Fibroblast of lung (primary cell): ENCODE measurements at places on chromosomes 4 and X.

DNA sequence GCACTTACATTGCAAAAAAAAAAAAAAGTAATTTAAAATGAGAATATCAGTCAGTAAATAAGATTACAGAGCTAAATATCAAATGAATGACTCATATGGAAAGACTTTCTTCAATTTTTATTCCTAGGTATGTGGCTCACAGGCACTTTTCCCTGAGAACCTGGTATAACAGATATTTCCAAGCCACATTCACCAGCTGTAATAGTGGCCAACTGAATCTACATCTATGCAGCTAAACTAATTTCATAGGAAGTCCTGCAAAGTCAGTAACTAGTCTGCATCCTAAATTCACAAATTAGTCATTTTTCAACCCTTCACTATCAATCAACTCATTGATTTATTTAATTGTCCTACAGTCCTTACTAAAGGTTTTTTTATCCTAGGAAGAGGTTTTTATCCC lies 5.6 kb downstream of the PDE5A start:
- peak; percentile 78 for DNase-seq

DNA sequence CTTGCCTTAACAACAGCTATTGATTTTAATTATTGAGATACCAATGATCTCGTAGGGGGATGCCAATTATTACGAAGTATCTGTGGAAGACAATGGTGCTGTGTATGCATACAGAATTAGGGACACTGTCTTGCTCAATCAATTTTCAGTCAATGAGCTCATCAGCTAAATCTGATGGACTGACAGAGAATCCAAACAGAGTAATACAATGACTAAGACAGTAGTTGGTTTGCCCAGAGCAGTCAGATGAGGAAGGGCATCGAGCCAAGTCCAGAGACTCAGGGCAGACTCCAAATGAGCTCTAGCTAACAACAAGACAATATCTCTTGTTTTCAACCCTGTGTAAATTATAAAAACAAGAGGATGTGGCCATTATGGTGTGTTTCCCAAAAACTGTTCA lies 14.7 kb upstream of the GSX2 start:
- DNase-seq, result peak; percentile 90

DNA sequence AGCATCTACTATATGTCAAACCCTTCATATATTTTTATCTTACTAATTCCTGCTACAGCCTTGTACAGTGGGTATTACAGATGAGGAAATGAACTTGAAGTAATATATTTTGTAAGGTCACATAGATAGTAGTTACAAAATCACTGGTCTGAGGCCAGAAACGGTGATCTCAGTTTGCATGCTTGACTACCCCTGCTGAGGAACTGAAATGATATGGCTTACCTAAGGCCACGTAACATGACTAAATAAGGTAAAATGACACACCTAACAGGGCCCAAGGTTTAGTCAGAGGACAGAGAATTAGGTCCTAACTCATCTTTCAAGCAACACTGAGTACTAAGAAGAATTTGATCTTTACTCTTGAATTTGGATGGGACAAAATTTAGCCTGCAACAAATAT lies 1.5 kb upstream of the COMMD8 start:
- no peak for DNase-seq

- peak; percentile 62 for DNase-seq
These were observed 94.5 kb upstream of the EOLA2 start for GRCh38 chrX:150032742-150033141.

- no peak for DNase-seq
These were observed 31.4 kb downstream of the TBC1D9 start for GRCh38 chr4:140724760-140725159.

- DNase-seq, result no peak
These were observed 645.4 kb downstream of the BCOR start for GRCh38 chrX:39452401-39452800.

DNA sequence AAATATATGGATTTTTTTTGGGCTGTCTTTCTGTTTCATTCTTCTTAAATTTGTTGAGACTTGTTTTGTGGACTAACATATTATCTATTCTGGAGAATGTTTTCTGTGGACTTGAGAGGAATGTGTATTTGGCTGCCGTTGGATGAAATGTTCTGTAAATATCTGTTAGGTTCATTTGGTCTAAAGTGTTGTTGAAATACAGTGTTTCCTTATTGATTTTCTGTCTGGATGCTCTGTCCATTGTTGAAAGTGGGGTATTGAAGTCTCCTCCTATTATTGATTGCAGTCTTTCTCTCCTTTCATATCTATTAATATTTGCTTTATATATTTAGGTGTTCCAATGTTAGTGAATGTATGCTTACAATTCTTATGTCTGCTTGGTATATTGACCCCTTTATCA lies 431.8 kb downstream of the RAPGEF2 start:
- no peak for DNase-seq

GRCh38 chr4:102143433-102143832 lies 201.8 kb downstream of the SLC39A8 start:
- DNase-seq, result no peak

- no peak for DNase-seq
These were observed at the start of gene SLC10A4 for GRCh38 chr4:48483006-48483776. SLC10A4 (plus strand) TSS chr4:48483343; CDS start chr4:48483562, 219 bp downstream.

- peak; percentile 78 for DNase-seq
These were observed 19.4 kb downstream of the SPRY1 start for GRCh38 chr4:123415977-123416376.

GRCh38 chr4:142861351-142861750 lies 15.2 kb upstream of the INPP4B start:
- DNase-seq, result no peak

DNA sequence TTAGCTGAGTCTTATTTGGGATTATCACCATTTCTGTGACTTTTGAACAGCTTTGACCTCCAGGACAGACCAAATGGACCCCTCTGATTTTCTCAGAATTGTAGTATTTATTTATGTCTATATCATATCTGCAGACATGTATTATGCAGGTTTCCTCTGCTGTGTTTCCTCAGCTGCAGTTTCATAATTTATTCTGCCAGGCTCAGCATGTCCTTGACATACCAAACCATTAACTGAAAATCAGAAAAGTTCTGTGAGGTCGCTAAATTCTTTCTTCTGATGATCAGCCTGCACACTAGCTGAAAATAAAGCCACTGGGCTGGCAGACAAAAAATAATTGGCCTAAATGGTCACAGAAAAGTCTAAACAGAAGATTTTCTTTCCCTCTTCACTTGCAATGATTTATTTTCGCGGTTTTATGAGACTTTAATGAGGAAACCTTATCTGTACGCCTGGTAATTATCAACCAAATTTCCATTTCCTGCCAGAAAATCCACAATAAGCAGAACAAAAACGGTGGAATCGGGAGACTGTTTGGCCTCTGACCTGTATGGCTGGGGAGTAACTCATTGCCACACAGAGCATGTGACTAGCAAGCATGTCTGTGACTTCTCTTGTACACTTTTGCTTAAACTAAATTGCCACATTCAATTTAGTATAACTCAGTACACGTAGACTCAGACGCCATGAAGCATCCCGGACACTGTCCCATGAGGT lies 150.9 kb downstream of the ENPP6 start:
- peak; percentile 6 for DNase-seq

DNA sequence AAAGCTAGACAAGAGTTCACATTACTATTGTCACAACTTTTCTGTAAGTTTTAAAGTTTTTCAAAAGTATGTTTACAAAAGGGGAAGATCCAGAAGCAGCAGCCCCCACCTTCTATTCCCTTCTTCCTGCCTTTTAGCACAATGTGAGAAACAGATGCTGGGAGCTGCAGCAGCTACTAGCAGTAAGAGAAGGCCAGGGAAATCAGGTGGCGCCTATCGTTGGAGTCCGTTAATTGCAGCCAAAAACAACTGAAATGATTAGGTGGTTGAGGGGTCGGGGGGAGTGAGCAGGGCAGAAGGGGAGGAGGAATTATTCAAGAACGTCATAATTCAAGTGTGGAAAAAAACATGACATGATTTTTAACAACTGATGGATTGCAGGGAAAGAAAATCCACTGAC lies 27.4 kb downstream of the FRYL start:
- DNase-seq, result peak; percentile 18

GRCh38 chr4:168516841-168517240 lies 20.0 kb downstream of the PALLD start:
- no peak for DNase-seq

GRCh38 chr4:145830699-145831098 lies 107.9 kb downstream of the ZNF827 start:
- no peak for DNase-seq
